ENCODE measurements at places on chromosomes 3 and 15. TPM values are rescaled to one million over a fixed set of nuclear protein-coding genes. Genes with fewer than 3 reads are reported as not detected.

Gene MUC20
- not detected for total RNA-seq

Gene SOX14
- not detected for total RNA-seq

Gene ACSBG1
- total RNA-seq, result not detected

Gene NAALADL2
- 0.86 TPM for total RNA-seq

Gene NR1I2
- total RNA-seq, result not detected

Gene PGBD4
- 0.58 TPM for total RNA-seq

Gene LYZL4
- not detected for total RNA-seq
